ENCODE measurements at places on chromosomes 3 and 15.
A peak's percentile ranks its signal among the peaks of the same experiment; 100 is the strongest.

DNA sequence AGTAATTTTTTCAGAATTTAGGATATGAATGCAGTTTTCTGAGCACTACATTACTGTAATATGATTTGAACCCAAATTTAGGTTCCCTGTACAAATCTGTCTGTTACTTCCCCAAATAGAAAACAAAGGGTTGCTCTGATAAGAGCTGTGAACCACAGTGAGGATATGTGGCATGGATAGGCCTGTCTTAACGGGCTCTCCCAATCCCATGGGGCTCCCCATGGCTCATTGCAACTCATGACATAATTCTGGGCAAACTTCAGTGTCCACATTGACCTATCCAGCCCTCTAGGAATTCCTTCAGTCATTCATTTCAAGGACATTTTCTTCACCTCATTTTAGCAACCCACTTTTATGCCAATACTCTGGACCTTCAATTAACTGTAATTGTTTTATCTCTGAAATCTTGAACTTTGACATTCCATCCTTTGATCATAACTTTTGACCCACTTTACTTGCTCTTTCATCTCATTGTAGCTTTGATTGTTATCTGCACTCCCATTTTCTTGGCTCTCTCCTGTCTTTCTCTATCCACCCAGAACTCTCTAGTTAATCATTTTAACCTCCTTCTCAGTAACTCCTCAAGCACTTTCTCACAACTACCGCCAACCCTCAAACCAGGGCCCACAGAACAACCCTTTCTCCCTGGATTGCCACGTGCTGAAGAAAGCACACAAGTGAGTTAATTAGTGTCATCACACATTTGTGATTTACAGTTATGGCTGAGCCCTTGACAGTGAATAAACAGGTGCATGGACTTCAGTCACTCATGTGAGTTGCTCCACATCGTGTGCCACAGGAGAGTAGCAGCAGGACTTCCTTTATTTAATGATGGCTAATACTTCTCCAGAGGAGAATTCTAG is 94.9 kb upstream of the AADACL2 start:
- DNase-seq = no peak

DNA sequence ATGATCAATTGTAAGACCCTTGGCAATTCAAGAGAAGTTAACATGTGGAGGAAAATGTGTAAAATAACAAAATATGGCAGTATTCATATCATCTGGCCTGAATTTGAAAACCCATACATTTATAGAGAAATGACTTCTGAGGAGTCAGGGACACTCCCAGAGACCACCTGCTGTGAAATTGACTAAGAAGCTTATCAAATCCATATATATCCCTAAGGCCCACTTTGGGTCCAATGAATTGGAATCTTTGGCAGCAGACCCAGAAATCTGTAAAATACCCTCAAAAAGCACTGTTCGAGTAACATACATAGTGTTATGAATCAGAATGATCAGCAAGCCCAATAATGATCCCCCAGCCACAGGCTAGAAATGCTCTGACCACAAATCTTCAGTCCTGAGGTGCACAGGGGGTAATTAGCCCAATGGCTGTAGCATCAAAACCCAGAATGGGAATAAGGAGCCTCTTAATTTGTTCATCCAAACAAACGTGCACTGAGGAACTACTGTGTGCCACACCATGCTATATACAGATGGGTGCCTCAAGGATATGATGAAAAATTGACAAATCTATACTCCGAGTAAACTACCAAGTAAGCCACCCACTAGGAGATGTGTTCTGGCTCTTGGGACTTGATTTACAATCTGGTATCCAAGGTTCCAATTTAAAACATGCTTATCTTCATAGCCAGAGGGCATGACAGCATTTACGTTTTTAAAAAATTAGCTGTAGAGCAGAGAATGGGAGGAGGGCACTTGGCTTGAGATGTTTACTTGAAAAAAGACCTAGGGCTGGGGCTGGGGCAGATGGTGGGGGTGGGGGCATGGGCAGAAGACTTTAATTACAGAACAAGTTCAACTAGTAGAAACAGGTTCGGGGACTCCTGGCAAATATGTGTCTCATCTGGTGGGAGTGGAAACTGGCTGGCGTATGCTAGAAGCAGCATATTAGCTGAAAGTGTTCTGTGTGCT is 9.1 kb upstream of the ARHGEF3 start:
- no peak for DNase-seq

DNA sequence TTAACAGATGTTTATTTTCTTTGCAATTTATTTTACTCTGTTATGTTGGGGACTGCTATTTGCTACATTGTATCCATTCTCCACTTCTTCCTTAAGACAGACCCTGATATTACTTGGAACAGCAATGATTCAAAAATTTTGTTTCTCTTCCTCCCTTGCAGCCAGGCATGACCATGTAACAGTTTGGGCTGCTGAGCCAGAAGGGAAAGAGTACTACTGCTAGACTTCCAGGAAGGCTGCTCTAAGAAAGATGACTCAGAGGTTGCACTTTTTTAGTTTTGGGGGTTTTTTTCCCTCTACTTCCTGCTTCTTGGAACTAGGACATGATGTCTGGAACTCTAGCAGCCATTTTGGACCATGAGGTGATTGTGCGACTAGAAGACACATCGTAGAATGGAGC is 10.3 kb downstream of the PRR20G start:
- no peak for DNase-seq

DNA sequence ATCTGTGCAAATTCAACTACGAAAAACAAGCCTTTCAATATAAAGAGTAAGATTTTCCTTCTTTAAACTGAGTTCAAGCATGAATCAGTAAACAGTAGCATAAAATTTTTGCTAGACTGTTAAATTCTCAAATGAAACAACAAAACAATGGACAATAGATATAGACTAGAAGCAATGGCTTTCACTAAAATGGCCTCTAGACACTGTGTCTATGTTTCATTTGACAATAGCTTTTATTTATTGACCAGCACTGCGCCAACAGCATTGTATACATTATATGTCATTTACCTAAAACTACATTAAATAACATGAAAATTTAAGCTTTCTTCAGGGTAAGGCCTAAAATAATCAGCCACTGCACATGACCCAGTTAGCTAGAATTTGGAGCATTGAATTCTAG is 148.5 kb downstream of the DUT start:
- DNase-seq = no peak

DNA sequence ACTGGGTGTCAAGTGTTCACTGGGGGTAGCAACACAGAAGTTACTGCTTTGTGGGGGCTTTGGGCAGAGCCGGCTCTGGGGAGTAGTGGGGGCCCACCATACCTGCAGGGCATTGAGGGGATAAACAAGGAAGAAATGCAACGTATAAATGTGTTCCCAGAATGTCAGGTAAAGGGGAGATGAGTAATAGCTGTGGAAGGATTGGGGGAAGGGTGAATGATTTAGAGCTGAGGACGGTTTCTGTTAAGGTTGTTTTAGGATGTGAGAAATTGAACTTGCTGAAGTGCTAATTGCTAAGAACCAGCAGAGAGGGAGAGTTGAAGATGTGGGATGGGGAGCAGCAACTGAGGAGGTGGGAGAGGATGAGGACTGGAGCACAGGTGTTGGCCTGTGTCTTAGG is 10.7 kb downstream of the SCG5 start:
- no peak for DNase-seq

DNA sequence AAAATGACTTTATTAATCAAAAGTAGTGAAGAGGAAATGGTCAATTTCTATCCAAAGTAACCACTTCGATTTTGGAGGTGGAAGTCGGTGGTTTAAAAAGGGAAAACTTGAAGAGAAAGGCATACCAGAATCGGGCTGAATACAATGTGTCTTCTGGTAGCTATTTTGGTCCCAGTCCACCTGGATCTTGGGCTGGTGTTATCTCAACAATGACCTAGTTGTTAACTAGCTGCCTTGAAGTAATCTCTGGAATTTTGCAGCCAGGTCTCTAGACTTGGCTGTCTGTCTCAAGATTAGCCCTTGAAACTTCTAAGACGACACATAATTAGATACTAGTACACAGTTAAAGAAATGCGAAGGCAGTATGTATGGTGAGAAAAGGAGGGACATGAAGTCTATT is 409.8 kb downstream of the GRM7 start:
- no peak for DNase-seq

DNA sequence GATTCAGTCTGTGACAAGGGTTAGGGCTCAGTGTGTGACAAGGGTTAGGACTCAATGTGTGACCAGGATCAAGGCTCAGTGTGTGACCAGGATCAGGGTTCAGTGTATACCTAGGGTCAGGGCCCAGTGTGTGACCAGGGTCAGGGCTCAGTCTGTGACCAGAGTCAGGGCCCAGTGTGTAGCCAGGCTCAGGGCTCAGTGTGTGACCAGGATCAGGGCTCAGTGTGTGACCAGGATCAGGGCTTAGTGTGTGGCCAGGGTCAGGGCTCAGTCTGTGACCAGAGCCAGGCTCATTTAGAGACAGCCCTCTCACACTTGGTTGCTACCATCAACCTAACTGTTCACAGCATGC is 24.2 kb downstream of the LOXL1 start:
- no peak for DNase-seq

- peak; percentile 41 for DNase-seq
Measured at GRCh38 chr3:179072100-179072438, 460 bp upstream of the ZMAT3 start.

DNA sequence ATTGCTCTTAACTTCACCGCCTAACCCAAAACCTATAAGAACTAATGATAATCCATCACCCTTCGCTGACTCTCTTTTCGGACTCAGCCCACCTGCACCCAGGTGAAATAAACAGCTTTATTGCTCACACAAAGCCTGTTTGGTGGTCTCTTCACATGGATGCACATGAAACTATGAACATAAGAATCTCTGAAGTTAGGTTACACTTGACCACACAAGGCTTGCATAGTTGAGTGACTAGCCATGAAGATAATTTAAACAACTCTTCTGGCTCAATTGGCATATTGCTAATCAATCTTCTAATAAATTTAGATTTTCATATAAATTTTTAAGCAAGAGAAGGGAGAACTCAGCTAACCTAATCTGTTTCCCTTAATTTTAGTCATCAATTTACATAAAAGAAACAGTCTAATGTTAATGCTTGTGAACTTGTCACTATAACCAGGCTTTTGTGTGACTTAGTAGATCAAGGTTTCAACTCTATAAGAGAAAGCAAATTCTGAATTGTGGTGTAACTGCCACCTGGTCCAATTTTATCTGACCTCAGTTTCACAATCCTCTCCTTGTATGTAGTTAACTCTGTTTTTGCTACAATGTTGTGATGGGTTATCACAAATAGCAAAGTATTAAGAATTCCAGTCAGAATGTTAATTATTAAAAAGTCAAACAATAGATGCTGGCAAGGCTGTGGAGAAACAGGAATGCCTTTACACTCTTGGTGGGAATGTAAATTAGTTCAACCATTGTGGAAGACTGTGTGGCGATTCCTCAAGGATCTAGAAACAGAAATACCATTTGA is 82.0 kb downstream of the HHLA2 start:
- no peak for DNase-seq

GRCh38 chr15:93452537-93453211 is 363.7 kb upstream of the RGMA start:
- no peak for DNase-seq

GRCh38 chr15:34582461-34583371 is 735 bp downstream of the GOLGA8B start:
- peak; percentile 37 for DNase-seq

DNA sequence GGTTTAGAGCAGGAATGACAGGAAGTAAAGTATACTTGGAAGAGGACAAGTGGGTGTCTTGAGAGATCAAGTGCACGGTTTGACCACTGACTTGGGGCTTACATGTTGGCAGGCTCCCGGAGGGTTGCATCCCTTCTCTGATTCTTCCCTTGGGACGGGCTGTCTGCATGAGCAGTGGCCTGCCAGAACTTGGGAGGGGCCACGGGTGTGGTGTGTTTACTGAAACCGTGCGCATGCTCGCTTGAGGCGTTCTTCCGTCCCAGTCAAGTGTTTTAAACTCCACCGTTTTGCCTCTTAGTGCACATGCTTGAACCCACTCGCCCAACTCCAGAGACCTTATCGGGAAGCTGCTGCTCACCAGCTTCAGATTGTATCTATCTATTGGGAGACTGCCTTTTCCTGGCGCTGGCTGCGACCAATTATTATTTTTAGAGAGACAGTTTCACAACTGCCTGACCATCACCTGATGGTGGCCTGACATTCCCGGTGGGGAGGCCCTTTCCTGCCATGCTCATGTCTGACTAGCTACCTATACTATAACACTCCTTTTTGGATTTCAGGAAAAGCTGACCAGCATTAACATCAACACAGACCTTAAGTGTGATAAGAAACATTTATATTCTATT is 14.9 kb upstream of the C3orf22 start:
- no peak for DNase-seq

GRCh38 chr3:20064796-20065564 is 24.7 kb downstream of the KAT2B start:
- DNase-seq = no peak

GRCh38 chr3:106302451-106303221 is 433.8 kb upstream of the CBLB start:
- DNase-seq = no peak

DNA sequence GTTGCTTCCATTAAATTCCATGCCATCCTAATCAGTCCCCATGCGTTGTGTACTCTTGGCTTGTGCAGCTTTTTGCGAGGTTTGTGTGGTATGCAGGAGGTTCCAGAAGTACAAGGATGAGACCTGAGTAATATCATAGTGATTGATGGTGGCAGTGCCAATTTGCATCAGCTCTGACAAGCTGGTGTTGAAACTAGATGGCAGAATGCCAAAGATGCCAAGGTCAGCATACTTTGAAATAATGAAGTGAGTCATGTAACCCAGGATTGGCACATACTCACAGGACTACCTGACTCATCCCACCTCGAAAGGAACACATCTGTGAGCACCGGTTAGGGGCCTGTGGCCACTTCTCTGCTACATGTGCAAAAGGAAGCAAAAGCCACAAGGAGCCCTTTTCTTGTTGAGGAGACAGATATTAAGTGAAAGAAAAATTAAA is 14.3 kb downstream of the KAT2B start:
- peak; percentile 61 for DNase-seq

GRCh38 chr3:52468336-52468735 is 12.9 kb downstream of the NISCH start:
- DNase-seq = no peak

- DNase-seq = no peak
Measured at GRCh38 chr3:146157325-146158060, 3.5 kb downstream of the PLOD2 start.

DNA sequence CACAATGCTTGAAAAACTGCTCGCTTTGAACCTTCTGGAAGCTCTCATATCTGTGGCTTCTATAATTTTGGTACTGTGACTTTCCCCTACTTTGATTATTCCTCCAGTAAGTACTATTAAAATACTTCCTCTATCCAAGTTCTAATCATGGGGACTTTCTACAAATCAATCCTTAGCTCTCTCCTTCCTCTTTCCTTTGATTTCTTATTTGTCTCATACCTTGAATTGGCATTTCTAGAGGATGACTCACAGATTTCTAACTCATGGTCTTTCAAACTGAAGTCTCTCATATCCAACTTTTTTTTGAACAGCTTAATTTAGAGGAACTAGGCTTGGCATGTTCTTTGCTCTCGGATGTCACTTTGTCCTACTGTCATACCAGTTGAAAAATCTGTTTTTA is 241.8 kb downstream of the TBC1D5 start:
- DNase-seq = no peak

All from activated naive CD4-positive, alpha-beta T cell treated with anti-CD3 and anti-CD28 coated beads, Interleukin-2, amount 50 U/mL, for 16 hours (primary cell).